ENCODE measurements at places on chromosomes 1 and 21.

GRCh38 chr1:16088351-16088911, 15.0 kb upstream of the FAM131C start:
- DNase-seq = no peak

- no peak for DNase-seq
Measured at GRCh38 chr21:43782431-43783097, 6.5 kb upstream of the CSTB start.

GRCh38 chr1:29391362-29391880, 155.1 kb downstream of the PTPRU start:
- no peak for DNase-seq

- DNase-seq = no peak
Measured at GRCh38 chr1:222225316-222225691, 322.6 kb downstream of the HHIPL2 start.

- DNase-seq = no peak
Measured at GRCh38 chr21:42346441-42346840, 4.4 kb downstream of the TFF2 start.

DNA sequence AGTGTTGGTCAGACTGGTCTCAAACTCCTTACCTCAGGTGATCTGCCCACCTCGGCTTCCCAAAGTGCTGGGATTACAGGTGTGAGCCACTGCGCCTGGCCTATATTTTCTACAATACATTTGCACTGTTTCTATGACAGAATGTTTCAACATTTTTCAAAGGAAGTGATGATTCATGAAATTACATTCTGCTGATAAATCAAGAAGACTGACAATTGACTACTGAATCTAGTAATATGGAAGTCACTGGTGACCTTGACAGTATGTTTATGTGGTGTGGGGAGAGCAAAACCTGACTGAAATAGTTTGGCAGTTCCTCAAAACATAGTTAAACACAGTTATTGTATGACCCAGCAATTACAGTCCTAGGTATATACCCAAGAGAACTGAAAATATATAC, 18.1 kb downstream of the LRIF1 start:
- DNase-seq = no peak

GRCh38 chr1:96962216-96962615, 240.6 kb downstream of the PTBP2 start:
- DNase-seq = no peak

- no peak for DNase-seq
Measured at GRCh38 chr1:107555578-107555977, 409.4 kb downstream of the VAV3 start.

- DNase-seq = no peak
Measured at GRCh38 chr1:240663169-240663879, 51.4 kb upstream of the GREM2 start.

DNA sequence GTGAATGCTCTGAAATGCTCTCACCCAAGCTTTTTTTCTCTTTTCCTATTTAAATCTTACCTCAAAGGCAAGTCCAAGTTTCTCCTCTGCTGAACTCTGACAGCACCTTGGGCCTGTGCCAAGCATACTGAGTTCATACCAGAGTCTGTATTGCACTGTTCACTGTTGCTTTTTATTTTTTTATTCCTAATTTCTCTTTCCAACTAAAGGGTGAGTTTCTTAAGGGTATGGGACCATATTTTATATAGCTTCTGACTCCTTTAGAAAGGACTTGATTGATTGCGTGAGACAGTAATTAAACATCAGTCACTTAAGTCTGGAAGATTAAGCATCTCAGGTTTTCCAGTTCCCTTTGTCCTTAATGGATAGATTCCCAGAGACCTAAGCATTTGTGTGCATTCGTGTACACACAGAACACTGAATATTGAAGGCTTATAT, 69.9 kb downstream of the CACHD1 start:
- DNase-seq = no peak

GRCh38 chr1:185526344-185527307, 207.6 kb upstream of the HMCN1 start:
- no peak for DNase-seq

DNA sequence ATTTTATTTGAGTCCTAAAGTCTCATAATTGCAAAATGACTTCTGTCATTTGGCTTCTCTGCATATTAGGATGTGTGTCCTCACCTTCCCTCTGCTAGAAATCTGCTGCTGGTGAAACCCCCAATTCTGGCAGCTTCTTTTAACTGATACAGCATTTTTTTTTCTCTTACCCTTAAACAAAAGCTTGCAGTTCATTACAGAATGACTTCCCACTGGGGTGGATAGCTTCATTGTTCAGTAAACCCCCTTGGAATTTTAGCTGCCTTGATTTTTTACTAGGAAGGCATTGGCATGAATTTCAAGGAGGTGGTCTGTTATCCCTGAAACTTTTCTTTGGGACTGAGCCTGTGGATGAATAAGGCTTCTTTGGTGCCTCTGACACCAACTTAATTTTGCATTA, 16.8 kb downstream of the TSEN15 start:
- DNase-seq = no peak

GRCh38 chr1:151809985-151810556, 4.9 kb upstream of the LINGO4 start:
- DNase-seq = no peak

DNA sequence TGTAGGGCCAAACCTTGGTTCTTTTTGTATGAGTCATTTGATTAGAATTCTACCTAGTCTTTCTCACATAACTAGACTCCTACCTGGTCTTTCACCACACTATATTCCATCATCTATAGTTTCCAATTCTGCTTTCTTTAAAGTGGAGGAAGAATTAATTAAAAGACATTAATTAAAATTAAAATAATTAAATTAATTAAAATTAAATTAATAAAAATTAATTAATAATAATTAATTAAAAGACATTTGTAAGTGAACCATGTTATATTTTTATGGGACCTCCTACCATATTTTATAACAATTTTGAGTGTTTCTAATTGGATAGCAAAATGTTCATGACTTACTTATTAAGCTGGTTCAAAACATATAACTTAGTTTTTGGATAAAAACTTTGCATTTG, 77.4 kb downstream of the CCDC18 start:
- DNase-seq = no peak

DNA sequence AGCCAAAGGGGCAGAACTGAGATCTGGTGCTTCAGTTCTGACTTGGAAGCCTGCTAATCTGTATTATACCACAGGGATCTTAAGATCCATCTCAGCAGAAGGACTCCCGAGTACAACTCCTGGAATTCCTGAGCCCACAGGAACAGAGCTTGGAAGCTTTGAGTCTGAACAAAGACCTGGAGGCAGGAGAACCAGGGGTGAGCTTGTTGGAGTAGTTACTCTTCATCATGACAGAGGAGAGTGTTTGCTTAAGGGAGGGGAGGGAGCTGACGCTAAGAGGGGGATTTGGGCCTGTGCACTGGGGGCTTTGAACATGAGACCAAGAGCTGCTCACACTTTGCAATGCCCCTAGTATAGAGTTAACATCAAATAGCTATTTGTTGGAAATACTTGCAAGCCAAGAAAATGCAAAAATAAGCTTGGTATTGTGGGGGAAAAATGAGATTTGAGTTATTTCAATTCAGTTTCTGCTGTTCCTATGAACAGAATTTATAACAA, 41.1 kb upstream of the TRABD2B start:
- no peak for DNase-seq

- no peak for DNase-seq
Measured at GRCh38 chr1:220151454-220151853, 57.5 kb downstream of the IARS2 start.

DNA sequence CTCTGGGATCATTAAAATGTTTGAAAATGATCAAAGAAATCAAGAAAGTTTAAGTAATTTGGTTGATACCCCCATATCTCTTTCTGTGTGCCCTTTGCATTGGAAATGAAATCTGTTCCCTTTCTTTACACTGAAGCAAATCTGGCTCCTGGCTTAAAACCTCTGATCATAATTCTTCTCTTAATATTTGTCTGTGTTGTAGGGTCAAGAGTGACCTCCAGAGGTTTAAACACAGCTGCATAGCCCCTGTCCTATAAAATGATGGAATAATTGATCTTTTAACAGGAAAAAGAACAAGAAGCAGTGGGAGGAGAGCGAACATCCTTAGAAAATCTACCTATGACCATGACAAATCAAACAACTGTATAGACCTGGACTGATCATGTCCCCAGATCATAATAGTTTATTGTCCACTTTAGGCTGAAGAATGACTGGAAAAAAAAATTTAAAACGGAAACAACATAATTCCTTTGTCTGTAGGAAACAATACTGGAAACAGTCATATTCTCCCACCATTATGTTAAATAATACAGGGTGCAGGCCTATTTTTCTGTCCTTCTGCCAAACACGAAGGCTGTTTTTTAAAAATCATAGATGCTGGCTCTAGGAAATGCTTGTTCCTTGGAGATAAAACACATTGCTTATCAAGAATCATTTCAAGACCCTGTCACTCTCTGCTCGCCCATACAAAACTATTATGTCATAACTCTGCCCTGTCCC, 184.3 kb downstream of the NEGR1 start:
- no peak for DNase-seq

- no peak for DNase-seq
Measured at GRCh38 chr1:101044749-101045148, 19.2 kb upstream of the DPH5 start.

DNA sequence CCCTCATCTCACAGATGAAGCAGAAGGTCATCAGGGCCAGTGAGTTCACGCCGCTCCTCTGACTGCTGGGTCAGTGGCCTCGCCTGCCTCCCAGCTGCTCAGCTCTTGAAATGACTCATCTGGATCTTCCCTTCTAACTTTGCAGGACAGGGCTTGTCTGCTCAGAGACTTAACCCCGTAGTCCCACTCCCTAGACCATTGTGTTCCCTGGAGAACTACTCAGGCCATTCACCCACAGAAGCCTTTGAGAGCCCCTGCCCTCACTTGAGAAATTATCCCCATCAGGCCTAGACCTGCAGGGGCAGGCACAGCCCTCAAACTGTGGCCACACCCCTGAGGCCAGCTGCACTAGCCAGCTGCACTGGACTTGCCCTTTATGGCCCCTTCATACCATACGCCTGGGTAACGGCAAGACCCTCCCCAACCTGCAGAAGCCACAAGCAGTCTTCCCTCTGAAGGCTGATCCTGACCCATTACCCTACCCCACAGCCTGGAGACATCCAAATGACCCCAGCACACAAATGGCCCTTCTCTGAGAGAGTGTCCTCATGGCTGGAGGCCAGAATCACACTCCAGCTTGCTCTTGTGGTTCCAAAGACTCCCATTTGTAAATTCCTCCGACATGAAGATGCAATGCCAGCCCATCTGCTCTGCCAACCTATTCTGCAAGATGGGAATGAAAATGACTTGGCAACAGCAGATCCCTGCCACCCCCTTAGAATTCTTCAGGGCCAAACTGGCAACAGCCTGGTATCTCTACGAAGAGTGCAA, 33.2 kb downstream of the RCSD1 start:
- DNase-seq = no peak

DNA sequence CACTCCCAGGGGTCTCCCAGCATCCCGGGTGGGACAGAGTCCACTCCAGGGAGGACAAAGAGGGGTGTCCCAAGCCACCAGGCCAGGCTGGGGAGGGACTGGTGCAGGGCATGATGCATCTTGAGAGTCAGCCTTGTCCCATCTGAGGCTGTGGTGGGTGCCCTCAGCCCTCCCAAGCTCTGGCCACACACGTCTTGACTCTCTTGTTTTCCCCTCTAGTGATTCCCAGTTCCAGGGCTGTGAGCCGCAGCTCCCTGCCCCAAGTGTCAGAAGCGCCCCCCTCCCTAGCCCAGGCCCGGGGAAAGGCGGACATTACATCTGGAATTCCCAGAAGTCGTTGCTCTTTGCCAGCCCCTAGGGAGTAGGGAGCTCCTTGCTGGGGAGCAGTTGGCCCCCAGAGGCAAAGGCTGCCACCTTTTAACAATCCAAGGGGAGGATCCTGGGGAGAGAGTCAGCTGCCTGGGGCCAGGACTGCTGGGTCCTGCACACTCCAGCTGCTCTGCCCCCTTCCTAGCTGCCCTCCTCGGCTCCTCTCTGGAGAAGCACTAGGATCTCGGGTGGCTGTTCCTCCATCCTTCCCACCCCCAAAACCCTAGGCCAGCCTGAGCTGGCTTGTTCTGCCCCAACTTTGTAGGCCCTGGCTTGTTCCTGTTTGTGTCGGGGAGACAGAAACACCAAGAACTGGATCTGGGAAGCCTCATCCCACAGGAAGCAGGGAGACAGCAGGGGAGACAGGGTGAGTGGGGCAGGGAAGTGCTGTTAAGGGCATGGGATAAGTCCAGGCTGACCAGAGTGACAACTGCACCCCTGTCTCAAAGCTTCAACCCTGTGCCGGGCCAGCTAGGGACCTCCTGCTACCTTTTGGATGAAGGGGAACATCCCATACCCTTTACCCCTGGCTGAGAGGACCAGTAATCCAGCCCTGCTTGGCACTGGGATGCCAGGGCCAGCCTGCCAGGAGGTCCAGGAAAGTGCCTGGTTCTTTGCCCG, 3.2 kb upstream of the PTPN7 start:
- DNase-seq = no peak

- DNase-seq = no peak
Measured at GRCh38 chr1:47906527-47907176, 90.5 kb downstream of the TRABD2B start.

DNA sequence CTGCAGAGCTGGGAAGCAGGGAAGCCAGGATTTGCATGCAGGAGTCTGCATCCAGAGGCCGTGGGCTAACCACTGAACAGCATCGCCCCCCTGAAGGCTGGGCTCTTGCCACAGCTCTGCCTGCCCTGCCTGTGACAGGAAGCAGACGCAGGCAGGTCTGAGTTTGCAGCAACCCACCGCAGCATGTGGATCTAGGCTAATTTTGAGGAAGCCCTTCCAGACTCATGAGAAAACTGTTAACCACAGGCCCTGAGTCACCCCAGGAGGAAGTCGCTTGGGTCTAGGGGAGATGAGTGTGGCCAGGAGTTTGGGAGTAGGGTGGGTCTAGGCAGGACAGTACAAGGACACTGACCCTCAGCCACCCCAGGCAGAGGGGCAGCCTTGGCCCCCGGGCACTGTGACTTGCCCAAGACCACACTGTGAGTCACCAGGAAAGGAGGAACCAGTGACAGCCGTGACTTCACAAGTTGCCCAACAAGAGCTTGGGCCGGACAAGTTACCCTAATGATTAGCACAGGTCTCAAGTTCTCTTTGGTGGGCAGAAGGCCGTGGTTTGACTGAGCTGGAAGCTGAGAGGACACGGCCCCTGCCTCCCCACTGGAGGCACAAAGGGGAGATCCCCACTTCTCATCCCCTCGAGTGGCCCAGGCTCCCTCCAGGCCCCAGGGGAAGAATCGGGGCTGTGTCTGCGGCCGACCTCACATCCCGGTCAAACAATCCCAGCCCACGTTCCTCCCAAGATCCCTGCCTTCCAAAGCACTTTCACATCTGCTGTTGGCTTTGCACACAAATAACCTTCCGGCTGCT, 826 bp downstream of the LAPTM5 start:
- no peak for DNase-seq

- no peak for DNase-seq
Measured at GRCh38 chr1:174837386-174837785, 162.4 kb upstream of the CACYBP start.
